ENCODE measurements at places on chromosomes 6 and 20.

- no peak for DNase-seq
These were observed 5.9 kb downstream of the CD2AP start for GRCh38 chr6:47483516-47483852.

- no peak for DNase-seq
These were observed 296.1 kb upstream of the FLRT3 start for GRCh38 chr20:14633507-14633906.

GRCh38 chr20:11170565-11170964 lies 496.8 kb upstream of the JAG1 start:
- DNase-seq = no peak

DNA sequence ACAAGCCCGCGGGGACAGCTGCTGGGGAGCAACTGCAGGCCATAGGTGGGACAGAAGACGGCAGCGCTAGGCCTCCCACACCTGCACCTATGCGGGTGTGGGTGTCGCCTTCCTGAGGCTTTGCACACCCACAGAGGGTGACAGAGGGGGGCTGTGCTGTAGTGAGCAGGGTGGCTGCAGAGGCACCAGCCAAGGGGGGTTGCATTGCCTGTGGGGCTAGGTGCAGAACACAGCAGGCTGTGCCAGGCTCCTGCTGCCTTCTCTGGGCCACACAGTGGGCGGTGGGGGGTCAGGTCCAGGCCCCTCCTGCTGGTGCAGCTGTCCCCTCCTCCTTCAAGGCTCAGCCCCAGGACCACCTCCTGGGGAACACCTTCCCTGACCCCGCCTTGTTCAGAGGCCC lies 75.7 kb downstream of the WDR27 start:
- DNase-seq = no peak

GRCh38 chr20:19725814-19726525 lies 32.1 kb upstream of the RIN2 start:
- no peak for DNase-seq

GRCh38 chr6:163711615-163712565 lies 297.4 kb downstream of the QKI start:
- peak; percentile 42 for DNase-seq

GRCh38 chr6:29295181-29295585 lies 6.3 kb upstream of the OR14J1 start:
- DNase-seq = no peak

DNA sequence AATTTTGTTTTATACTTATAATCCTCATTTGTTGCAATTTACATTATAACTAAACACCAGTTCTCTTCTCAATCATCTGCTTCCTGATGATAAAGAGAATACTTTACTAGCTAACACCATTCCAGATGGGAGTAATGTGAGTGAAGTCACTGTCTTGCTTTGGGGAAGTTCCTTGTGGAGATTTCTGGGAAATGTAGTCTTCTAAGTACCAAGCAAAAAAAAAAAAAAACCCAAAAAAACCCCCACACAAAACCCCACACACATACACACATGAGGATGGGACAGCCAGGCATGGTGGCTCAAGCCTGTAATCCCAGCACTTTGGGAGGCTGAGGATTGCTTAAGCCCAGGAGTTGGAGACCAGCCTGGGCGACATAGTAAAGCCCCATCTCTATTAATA lies 2.2 kb upstream of the SNPH start:
- DNase-seq = no peak

DNA sequence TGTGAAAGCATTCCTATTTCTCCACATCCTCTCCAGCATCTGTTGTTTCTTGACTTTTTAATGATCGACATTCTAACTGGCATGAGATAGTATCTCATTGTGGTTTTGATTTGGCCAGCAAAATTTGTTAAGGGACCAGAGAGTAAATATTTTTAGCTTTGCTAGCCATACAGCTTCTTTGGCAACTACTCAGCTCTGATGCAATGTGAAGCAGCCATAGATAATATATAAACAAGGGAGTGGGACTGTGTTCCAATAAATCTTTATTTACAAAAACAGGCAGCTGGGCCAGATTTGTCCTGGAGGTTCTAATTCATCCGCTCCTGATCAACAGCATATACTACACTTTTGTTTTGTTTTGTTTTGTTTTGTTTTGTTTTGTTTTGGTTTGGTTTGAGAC lies 202.9 kb downstream of the ZNF217 start:
- DNase-seq = no peak

GRCh38 chr20:49508435-49509199 lies 26.1 kb upstream of the KCNB1 start:
- DNase-seq = peak; percentile 42

GRCh38 chr6:109453594-109454495 lies 1.7 kb downstream of the MICAL1 start:
- no peak for DNase-seq

GRCh38 chr6:116533233-116533957 lies 12.1 kb downstream of the TRAPPC3L start:
- peak; percentile 10 for DNase-seq

DNA sequence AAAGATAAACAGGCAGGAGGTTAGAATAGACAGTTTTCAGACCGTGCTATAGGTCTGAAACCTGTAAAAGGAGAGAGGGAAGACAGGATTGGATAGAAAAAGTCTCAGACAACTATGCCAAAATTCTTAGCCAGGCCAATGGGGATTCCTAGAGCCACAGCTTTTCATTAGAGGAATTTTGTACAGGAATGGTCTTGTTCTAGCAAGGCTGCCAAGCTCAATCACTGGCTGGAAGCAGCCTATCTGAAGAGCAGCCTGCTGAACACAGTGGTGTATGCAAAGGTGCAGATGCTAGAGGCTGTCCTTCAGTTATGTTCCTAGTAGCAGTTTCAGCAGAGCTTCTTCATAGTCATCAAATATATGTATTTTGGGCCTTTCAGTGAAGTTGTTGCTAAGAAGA lies 313.1 kb downstream of the GRIK2 start:
- DNase-seq = no peak

DNA sequence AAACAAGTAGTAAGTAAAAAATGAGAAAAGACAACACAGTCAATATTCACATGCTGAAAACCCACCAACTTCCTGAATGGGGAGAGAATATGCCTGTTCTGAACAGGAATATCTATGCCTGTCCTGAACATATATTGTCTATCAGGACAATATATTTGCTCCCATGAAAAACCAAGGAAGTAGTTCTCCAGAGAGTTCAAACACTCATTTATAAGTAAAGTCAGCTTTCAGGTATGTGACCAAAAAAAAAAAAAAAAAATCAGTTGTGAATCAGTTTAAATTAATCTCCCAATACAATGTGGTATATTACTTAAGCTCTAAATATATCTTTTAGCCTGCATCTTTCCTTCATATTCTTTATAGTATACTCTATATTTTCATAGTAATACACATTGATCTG lies 119.5 kb downstream of the MYB start:
- no peak for DNase-seq

Measured in NCI-H146 (cell line).